ENCODE measurements at places on chromosomes 12 and 14.

GRCh38 chr12:11324426-11324825 lies 14.2 kb upstream of the PRB4 start:
- DNase-seq = no peak

GRCh38 chr12:47698055-47698454 lies 7.8 kb downstream of the RPAP3 start:
- DNase-seq = no peak

DNA sequence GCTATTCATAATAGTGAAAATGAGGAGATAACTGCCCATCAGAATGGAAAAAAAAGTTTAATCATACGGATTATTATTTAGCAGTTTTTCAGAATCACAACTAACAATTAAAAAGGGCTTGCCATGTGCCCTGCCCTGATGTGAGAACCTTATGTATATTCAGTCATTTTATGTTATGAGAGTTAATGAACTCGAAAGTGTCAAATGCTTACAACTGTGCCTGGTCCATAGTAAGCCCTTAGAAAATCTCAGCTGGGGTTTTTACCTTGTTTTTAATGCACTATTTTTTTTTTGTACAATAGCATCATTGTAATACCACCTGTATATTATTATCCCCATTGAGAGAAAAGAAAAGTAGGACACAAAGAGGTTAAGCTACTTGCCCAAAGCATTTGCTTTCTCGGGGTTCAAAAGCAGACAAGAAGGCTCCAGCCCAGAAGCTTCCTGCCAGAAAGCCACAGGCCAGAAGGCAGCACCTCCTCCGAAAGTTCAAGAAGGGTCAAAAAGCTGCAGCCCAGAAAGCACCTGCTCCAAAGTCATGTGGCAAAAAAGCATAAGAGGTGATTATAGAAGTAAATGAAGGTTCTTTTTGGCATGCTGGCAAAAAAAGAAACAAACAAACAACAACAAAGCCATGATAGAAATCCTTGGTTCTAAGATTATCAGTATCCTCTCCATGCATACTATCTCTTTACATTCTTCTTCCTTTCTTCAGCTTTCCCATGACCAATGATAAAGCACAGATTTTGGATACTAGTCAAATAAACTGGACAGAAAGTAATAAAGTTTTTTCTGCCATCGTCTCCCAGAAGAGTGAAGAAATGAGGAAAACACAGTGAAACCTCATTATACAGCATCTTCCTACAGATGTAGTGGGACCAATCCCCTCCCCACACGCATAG lies 59.1 kb upstream of the NAP1L1 start:
- DNase-seq = no peak

DNA sequence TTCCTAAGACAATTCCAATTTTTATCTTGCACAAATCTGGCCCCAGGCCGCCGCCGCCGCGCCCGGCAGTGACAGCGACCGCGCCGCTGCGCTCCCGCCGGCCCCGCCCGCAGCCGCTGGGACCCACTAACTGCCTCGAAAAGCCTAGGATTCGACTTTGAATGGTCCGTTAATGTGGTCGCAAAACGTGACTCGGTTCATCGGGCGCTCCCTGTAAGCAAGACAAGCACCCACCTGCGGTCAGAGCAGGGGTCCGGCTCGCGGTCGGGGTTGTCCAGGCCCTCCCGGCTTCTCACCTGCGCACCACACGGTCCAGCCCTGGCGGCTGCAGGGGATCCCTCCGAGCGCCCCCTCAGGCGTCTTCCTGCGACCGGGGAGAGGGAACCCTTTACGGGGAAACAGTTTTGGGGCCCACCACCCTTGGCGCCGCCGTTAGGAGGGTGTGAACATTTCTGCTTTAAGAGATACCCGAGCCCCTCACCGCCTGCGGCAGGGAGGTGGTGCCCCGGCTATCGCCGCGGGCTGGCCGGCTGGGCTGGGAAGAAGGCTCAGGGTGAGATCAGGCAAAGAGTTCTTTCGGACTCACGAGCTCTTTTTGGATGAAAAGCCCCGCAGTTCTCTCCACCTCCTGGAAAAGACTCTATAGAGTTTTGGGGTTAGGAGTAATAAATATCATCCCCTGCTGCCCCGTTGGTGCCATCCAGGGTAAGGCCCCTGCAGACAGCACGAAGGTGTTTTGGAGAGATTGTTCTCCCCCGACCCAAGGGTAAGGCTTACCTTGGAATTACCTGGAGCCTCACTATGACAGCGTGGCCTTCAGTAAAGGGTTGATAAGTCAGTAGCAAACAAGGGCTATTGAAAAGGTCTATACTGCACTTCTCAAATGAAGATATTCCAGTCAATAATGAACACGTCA lies 13.6 kb upstream of the FOXJ2 start:
- peak; percentile 51 for DNase-seq

DNA sequence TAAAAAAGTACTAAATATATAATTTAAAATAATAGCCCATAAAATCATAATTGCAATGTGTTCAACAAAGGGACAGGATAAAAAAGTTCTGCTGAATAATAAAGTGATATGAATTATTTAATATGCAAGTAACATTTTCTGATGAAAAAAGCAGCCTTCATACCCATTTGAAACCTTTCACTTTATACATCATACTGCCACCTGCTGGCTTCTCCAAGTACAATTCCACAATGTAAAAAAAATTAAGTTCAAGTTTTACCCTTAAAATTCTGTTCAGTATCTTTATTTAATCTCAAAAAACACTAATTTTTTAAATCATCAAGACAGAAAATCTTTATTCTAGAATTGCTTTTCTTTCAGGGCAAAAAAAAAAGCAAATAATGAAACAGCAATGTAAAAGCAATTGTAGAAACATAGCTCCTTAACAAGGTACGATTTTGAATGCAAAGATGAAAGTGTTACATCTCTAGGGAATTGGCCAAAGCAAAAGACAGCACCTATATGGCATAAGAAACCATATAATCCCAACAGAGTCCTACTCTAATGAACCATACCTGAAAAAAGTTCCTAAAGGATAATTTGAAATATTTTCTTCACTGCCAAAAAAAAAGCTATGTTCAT lies 15.0 kb downstream of the MDM1 start:
- DNase-seq = no peak

- no peak for DNase-seq
Measured at GRCh38 chr14:63712123-63712522, 15.7 kb downstream of the SGPP1 start.

- no peak for DNase-seq
Measured at GRCh38 chr14:34853041-34853440, 22.1 kb downstream of the BAZ1A start.

GRCh38 chr14:22563987-22564386 lies 25.0 kb downstream of the DAD1 start:
- DNase-seq = peak; percentile 29

DNA sequence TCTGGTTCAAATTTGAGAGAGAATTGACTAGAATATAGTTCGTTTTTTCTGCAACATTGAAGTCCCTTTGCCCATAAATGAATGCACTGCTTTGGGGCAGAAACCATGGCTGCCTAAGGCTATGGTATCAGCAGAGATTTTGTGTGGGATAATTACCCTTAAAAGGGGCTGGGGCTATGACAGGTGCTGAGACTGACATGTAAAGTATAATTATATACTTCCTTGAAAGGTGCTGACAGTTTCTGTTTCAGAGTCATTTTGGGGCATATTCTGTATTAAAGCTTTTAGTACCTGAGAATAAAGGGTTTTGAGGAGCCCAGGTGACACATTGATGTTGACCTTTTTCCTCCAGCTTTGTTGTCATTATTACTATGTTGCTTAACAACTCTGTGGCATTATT lies 150.3 kb upstream of the PTPRQ start:
- DNase-seq = no peak

DNA sequence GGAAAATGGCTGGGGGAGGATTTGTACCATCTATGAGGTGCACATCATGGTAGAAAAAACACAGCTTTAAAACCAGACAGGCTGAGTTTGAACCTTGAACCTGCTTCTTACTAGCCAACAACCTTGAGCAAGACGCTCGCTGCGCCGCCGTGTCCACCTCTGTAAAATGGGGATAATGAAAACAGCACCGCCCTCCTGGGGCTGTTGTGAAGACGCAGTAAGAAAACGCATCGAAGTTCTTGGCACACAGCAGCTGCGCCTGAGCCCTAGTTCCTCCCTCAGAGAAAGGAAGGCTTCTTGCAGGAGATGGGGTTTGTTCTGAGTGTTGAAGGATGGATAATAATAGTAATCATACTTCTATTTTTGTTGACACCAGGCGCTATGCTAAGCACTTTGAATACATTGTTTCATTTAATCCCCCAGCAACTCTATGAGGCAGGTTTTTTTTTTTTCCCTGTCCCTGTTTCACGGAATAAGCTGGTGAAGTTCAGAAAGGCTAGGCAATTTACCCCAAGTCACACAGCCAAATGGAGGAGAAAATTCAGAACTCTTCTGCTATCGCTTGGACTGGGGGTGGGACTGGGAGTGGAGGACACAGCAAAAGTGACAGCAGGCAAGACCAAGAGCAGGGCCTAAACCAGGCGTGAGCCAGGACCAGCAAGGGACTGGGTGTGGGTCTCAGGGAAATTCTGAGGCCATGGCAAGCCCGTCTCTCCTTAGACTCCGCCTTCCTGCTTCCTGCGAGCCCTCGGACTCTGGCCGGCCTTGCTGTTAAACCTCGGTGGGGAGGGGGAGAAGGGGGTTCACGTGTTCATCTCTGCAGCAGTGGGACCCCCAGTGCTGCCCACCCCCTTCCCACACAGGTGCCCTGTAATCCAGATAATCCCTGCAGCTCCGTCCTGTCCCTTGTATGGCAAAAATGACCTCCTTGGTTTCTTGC lies 97.5 kb downstream of the LRRC74A start:
- no peak for DNase-seq
